Kidney (tissue), 22 donors: ENCODE measurements at places on chromosomes 2 and 18.
A peak's percentile ranks its signal among the peaks of the same experiment; 100 is the strongest.

- no peak for DNase-seq
Measured at GRCh38 chr2:222909286-222909685, 48.5 kb downstream of the ACSL3 start.

DNA sequence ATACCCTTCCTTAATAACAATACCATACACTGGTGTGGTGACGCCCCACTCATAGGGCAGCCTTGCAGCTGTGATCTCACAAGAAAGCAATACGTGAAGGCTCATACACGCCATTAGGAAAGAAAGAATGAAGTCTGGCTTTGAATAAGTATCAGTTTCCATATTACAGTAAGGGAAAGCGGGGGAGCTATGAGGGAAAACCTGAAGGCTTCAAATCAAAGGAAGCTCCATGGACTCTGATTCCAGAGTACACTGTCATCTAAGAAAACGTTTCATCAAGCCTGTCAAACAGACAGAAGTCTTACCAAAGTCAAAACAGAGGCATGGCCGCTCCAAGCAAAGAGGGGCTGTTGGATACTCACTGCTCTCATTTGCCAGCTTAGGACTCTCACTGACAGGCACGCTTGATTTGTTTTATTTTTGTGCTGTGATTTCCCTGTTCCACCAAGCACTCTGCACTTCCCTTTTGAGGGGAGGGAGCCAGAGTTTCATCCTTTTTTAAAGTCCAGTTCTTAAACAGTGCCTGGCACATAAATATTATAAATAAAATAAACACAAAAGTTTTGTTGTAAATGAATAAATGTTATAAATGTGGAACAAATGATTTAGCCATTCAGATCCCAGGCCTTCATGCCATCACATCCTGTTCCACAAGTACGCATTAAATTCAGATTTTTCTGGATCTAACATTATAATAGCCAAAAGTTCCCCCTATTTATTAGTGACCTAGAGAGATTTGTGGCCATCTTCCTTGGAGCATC, 221.2 kb downstream of the PIEZO2 start:
- DNase-seq, result peak; percentile 30

DNA sequence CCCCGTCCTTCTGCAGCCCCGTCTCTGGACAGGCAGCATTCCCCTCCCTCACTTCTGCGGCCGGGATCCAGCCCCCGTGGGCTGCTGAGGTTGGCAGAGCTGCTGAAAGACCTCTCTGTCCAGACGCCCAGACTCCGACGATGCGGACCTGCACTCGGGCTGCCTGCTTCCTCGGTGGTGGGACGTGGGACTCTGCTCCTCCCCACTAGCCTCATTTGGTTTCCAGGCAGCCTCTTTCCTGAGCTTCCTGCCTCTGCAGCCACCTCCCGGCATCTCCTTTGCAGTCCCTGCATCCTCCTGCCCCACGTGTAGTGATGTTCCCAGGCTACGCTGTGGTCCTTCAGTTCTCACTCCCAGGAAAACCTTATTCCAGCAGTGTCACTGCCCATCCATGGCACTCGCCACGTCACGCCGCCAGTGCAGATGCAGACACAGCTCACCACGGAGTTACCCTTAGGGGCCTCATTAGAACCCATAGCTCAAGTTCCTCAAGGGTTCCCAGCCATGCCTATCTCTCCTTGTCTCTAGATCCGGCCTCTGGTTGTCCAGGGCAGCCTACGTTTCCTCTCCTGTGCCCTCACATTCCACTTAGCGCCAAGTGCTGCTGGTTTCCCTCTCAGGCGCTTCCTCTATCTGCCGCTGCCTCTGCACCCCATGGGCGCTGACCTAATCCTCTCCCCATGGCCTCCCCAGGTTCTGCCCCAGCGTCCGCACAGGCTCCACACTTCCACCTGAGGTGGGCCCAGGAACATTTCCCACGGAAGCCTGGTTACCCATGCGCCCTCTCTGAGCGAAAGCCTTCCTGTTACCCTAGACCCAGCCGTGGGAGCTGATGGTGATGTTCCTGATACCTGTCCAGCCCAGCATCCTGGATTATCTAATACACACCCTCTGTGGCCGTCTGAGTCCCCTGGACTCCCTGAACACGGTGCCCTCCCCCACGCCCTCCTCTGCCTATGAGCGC, 318.3 kb upstream of the MYT1L start:
- DNase-seq, result no peak

DNA sequence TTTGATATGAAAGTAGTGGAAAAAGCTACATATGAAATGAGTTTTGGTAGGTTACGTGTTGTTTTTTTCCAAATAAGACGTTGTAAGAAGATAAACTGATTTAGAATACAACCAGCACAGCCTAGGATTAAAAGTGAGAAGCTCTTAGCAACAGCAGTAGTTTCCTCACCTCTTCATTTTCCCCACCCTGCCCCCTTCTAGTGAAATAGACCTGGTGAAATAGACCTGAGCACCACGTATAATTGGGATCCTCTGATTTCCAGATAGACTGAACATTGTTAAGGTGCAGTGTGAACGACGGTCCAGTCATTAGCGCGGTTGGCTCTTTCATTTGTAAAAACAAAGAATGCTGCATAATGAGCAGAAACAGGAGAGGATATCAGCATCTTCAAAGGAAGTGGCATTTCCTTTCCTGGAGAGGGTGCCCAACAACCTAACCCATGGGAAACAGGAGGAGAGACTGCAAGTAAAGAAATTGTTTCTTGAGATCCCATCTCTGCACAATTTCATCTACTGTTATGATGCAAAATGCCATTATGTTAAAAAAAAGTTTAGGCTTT, 114.3 kb downstream of the FIGN start:
- DNase-seq, result no peak

- no peak for DNase-seq
Measured at GRCh38 chr18:44643004-44643403, 37.7 kb upstream of the SETBP1 start.

DNA sequence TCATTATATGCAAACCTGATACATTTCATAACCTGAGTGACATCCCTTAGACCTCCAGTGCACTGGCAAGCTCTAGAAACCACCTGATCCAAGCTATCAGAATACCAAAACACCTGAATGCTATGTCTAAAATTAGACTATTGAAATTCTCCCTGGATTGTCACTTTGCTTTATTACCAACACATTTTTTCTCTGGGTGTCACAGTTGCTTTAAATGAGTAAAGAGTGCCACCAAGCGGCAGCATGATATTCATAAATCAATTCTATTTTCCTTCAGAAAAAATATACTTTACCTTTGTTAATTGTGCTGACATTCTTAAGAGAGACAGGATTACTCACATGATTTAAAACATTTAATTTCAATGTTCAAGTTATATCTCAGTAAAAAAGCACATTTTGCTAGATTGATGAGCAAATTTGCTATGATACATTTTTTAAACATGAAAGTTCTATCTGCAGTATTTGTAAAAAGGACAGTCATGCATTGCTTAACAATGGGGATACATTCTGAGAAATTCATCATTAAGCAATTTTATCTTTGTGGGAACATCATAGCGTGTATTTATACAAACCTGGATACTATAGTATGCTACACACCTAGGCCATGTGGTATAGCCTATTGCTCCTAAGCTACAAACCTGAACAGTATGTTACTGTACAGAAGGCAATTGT, 338.4 kb upstream of the SLC39A10 start:
- peak; percentile 58 for DNase-seq

- DNase-seq, result no peak
Measured at GRCh38 chr18:12236141-12236540, 18.0 kb upstream of the CIDEA start.

- DNase-seq, result no peak
Measured at GRCh38 chr2:106191511-106192016, 2.5 kb downstream of the UXS1 start.

DNA sequence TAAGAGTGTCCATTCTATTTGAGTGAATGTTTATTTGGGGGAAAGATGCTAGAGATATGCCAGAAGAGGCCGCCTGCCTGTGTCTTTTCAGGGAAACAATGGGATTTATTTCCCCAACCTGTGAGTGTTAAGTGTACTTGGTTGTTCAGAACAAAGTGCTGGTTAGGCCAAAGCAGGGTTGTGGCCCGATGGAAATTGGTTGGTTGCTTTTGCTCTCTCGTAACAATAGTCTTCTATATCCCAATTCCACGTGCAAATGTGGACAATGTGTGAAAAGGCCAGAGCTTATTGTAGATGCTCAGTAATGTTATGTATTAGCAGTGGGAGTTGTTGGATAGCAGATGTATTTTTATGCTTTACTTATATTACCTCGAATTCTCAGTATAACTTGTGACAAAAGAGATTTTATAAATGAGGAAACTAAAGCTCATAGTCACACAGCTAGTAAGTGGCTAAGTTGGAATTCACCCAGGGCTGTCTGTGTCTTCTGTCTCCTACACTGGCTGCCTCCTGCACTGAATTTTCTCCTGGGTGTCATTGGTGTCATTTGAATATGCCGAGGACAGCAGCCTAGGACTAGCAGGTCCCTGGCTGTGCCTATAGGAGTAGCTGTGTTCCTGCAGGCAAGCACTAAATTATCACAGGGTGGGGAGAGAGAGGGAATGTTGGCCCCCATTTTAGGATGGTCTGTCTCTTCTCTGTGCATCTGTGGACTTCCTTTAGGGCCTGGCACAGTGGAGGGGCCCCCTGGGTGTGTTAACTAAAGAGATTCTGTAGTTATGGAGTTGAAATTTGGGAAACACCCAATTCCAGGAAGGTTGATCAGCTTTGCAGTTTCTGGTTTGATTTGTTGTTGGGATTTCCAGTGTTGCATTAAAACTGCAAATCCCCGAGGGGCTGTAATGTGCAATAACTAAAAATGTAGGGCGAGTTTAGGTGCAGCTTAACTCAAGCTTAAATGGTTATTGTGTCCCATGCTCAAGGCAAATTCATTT, 21.6 kb downstream of the GPD2 start:
- DNase-seq, result no peak

DNA sequence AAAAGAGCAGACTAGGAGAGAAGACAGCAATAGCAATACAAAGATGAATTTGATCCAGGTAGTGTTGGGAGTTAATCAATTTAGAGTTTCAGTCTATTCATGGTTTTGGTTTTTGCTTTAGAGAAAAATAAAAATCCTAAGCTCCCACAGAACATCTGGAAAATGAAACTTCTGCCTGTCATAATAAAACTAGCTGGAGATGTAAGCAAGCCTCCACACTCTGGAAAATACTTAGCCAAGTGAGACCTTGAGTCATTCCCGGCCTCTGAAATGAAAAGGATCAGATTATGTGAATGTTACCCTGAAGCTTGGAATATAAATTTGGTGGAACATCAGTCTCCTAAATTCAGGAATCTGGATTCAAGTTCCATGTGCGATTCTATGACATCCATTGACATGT, 485.6 kb upstream of the SPRED2 start:
- DNase-seq, result no peak

DNA sequence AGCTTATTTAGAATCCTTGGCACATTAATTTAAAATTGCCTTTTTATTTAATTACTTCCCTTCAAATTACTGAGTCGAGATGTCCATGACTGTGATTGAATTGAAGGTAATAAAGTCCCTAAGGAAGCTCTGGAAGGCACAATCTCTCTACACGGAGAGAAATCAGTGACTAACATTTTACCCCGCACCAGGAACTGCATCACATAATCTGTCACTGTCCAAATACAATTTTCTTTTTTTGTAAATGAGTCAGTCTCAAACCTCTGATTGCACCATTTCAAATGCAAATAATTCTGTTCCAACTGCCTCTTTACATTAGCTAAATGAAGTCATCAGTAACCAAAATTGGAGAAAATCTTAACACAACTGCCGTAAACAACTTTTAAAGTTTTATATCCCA, 311.9 kb downstream of the CCDC178 start:
- DNase-seq, result no peak

GRCh38 chr2:164260506-164260905, 360.8 kb downstream of the GRB14 start:
- DNase-seq, result no peak

DNA sequence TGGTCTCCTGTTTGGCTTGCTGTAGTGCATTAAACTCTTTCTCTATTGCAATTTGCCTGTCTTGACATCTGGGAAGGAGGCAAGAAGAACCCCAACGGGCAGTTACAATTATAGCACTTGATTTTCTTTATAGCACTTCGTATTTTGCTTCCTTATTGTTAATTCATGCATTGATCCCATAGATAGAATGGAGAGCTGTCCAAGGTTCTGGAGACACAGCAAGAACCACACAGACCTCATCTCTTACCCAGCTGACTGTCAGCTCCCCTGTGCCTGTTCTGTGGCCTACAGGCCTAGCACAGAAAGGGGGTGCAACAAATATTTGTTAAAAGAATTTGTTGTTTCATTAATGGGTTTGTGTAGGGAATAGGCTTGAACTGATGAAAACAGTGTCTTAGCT, 194.3 kb downstream of the GALNT1 start:
- no peak for DNase-seq

- DNase-seq, result no peak
Measured at GRCh38 chr2:54895730-54896129, 154.5 kb downstream of the RTN4 start.

GRCh38 chr18:74407888-74408287, 49.2 kb downstream of the DIPK1C start:
- no peak for DNase-seq

GRCh38 chr2:72415781-72416475, 268.3 kb upstream of the CYP26B1 start:
- DNase-seq, result no peak

- DNase-seq, result no peak
Measured at GRCh38 chr2:120228503-120228902, 5.3 kb upstream of the TMEM185B start.

DNA sequence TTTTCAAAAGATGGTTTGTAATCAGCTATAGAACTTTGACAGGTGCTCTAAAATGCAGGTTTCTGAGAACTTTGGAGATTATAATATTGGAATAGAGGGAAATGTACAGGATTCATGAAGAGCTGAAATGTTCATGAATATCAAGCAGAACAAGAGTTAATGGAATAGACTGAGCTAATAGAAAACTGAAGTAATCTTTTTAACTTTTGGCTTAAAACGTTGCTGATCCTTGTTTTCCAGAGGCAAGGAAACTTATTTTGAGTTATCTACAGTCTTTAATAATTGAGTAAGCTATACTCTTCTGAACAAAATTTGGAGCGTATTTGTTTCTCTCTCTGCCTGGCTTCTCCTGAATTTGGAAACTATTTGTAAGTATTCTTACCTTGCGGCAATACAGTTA, 10.8 kb upstream of the IL18RAP start:
- DNase-seq, result no peak

- no peak for DNase-seq
Measured at GRCh38 chr18:10973567-10974203, 175.7 kb downstream of the PIEZO2 start.
